ENCODE measurements at places on chromosomes 1 and 21. TPM values are rescaled to one million over a fixed set of nuclear protein-coding genes. Genes with fewer than 3 reads are reported as not detected.

GRCh38 chr1:64121766-64122385 is 81.5 kb upstream of the UBE2U start:
- DNase-seq: no peak
- peaks cover 2% of the 10 kb centered on the region for H3K27me3 ChIP-seq
- no peaks in the 10 kb centered on the region for H3K4me1 ChIP-seq
- no peaks in the 10 kb centered on the region for H3K36me3 ChIP-seq
- no peak overlapping the region for H3K4me3 ChIP-seq
- H3K27ac ChIP-seq: no peak overlapping the region

DNA sequence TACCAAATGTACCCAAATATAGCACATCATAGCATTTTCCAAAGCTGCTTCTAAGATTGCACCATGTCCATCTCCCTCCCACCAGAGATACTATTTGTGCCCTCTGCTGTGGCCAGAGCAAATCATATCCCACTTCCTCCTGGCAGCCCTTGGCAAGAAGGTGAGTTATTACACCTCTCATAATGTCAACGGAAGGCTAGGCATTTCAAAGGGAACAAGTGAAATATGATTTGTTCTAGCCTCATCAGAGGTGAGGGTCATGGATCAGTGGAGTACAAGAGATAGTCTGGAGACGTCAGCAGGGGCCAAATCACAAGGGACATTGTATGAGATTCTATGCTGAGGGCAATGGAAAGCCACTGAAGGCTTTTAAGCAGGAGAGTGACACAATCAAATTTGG is 90.2 kb upstream of the BCAR3 start:
- no peak overlapping the region for H3K4me3 ChIP-seq
- H3K27ac ChIP-seq: no peak overlapping the region
- no peak for DNase-seq
- H3K36me3 ChIP-seq: no peaks in the 10 kb centered on the region

Gene FAM3B
- not detected for total RNA-seq

DNA sequence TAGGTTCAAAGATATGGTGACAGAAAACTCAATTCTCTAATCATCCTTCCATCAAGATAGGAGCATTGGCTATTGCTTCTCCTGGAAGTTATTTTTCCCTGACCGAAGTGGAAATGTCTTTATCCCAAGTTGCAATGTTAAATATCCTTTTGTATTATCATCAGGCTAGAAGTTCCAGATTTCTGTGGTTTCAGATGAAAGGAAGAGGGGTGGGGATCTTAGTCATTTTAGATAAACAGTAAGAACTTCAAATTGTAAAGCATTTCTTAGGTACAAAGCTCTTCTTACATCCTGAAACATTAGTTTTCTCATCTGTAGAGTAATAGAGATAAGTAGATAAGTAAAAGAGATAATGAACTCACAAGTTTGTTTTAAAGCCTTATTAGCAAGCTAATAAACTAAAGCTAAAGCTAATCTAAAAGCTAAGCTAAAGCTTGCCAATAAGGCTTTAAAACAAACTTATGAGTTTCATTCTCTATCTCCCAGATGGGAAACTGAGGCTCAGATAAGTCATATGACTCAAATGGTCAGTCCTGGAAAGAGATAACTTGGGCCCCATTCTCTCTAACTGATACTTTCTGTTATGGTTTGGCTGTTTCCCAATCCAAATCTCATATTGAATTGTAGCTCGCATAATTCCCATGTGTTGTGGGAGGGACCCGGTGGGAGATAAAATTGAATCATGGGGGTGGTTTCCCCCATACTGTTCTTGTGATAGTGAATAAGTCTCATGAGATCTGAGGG is 99.2 kb upstream of the KCNK2 start:
- no peaks in the 10 kb centered on the region for H3K36me3 ChIP-seq
- no peak for DNase-seq
- no peaks in the 10 kb centered on the region for H3K27me3 ChIP-seq

- H3K27ac ChIP-seq: no peak overlapping the region
- peak; percentile 33 for DNase-seq
- H3K4me3 ChIP-seq: peak overlapping the region; percentile 77
- peaks cover 13% of the 10 kb centered on the region for H3K4me1 ChIP-seq
- no peaks in the 10 kb centered on the region for H3K36me3 ChIP-seq
- H3K27me3 ChIP-seq: peaks cover 47% of the 10 kb centered on the region
Observed at GRCh38 chr1:31715087-31715872, 11.5 kb upstream of the COL16A1 start.

Gene TRABD2B
- not detected for total RNA-seq

- H3K27ac ChIP-seq: peak overlapping the region; percentile 65
- peaks cover 38% of the 10 kb centered on the region for H3K4me1 ChIP-seq
- peak overlapping the region; percentile 96 for H3K4me3 ChIP-seq
- no peaks in the 10 kb centered on the region for H3K27me3 ChIP-seq
- H3K36me3 ChIP-seq: peaks cover 51% of the 10 kb centered on the region
Observed at GRCh38 chr1:24644100-24644384, 940 bp downstream of the SRRM1 start.
